ENCODE measurements at places on chromosomes 12 and 14.

GRCh38 chr14:100604121-100604501 lies 16.9 kb upstream of the BEGAIN start:
- DNase-seq: no peak

GRCh38 chr14:88522393-88522792 lies 32.4 kb downstream of the PTPN21 start:
- DNase-seq: no peak

GRCh38 chr12:56157201-56158028 lies 744 bp upstream of the MYL6 start:
- peak; percentile 84 for DNase-seq

DNA sequence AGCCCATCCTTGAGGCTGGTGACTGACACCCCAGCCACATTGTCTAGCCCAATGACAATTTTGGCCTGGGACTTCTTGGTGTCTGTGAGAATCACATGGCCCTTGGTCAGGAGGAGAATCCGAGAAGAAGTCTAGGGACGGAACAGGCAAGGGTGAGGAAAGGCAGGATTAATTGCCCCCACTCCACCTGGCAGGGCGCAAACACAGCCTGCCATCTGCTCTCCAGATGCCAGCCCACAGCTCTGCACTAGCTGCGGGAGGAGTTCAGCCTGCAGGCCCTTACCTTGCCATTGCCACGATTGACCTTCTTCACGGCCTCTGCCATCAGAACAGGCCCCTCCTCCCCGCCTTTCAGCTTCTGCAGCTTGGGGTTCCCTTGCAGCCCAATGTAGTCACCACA lies 13.1 kb upstream of the TAC3 start:
- DNase-seq: no peak

DNA sequence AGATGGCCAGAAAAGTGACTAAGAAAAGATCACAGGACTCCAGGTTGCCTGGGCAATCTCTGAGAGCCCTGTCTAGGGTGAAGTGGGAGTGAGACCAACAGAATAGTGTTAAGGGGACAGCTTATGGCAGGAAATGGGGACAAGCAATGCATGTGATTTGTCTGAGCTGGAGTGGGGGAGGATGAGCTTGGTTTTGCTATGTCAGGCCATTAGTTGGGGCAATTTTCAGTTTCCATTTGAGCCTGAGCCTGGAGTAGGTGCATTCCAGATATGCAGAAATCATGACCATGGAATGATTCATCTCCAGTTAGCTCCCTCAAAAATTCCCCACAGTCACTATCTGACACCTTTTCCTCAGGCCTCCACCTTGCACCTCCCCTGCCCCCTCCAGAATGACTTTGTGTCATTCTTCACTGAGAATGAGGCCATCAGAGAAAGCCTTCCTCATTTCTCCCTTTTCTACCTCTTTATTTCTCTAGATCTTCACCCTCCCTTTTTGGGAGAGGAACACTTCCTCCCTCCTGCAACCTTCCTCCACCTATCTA lies 150.9 kb upstream of the PLEKHG7 start:
- no peak for DNase-seq

All from colonic mucosa (tissue), 4 donors.